Activated CD4-positive, alpha-beta memory T cell treated with anti-CD3 and anti-CD28 coated beads for 36 hours (primary cell): ENCODE measurements at places on chromosomes 2 and 18.

DNA sequence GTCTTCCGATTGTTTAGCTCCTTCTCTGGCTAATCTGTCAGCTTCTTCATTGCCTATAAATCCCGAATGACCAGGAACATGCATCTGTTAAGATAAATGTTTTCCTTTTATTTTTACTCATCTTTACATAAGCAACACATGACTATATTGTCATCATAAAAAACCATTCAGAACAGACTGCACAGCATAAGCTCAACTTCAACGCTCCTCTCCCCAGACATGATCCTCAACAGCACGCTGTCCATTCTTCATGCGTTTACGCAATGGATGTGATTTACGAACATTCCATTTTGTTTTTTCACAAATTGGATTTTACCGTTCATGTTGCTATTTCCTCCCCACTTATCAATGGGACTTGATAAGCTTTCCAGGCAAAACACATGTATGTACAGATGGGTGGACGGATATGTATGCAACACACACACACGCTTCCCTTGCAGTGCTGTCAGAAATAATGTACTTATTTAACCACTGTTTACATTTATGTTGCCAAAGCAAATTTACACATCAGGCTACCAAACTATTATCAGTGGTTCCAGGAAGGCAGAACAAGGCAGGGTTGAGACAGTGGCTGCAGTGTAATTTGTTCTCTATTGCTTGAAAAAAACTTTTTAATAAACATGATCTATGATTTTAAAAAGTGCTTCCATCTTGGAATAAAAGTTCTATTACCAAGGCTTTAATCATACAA is 12.2 kb downstream of the RNASEH1 start:
- H3K27me3 ChIP-seq = no peaks in the 10 kb centered on the region
- DNase-seq = no peak
- no peak overlapping the region for H3K27ac ChIP-seq
- H3K36me3 ChIP-seq = peaks cover 59% of the 10 kb centered on the region
- H3K4me3 ChIP-seq = no peak overlapping the region

- peaks cover 22% of the 10 kb centered on the region for H3K36me3 ChIP-seq
- peak overlapping the region; percentile 77 for H3K4me3 ChIP-seq
- no peaks in the 10 kb centered on the region for H3K27me3 ChIP-seq
- H3K4me1 ChIP-seq = peaks cover 46% of the 10 kb centered on the region
- DNase-seq = peak; percentile 50
Observed at GRCh38 chr2:241636182-241637017, 558 bp downstream of the THAP4 start.

GRCh38 chr2:99971326-99971900 is 171.0 kb downstream of the AFF3 start:
- H3K36me3 ChIP-seq = no peaks in the 10 kb centered on the region
- no peak overlapping the region for H3K27ac ChIP-seq
- H3K4me1 ChIP-seq = peaks cover 2% of the 10 kb centered on the region
- peaks cover 2% of the 10 kb centered on the region for H3K27me3 ChIP-seq
- DNase-seq = no peak

- no peak for DNase-seq
- H3K27ac ChIP-seq = no peak overlapping the region
Observed at GRCh38 chr2:3287896-3288295, 89.7 kb downstream of the EIPR1 start.
